ENCODE measurements at places on chromosomes 1 and 21.

- no peak for DNase-seq
Measured at GRCh38 chr21:41360072-41360821, 1.6 kb upstream of the MX2 start.

DNA sequence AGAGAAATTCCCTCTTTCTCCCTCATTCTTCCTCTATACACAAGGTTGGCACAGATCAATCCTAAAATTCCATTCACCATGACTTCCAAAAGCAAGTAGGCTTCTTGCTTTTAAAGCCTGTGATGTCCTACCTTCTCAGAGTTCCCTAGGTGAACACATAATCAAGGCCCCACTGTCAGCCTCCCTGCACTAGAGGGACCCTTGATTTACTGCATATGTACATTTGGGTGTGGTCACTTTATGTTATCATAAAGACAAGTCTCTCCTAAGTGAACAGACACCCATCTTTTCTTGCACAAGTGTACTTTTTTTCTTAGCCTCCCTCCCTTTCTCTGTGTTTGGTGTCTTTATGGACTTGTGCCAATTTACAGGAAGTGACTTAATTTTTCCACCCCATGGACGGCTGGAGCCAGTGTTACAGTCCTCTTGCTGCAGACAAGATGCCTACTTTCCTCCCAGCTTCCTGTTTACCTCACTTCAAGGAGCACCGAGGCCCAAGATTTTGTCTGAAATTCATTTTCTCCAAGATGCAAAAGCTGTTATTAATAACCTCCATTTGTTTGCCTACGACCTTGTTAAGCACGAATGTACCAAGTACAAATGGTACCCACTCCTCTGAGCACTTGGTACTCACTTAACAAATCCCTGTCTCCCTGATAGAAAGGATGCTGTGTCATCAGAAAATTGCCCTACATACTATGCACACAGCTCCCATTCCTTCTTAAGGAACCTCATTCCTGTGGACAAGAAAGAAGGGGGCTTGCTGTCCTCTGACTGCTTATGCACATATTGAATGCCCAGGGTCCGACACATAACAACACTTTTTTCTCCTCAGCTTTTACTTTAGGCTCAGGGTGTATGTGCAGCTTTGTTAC, 82.8 kb upstream of the SLC44A3 start:
- peak; percentile 67 for DNase-seq

- DNase-seq, result no peak
Measured at GRCh38 chr1:93603601-93604000, 78.0 kb downstream of the BCAR3 start.

- DNase-seq, result no peak
Measured at GRCh38 chr1:162712317-162713029, 78.0 kb upstream of the HSD17B7 start.

- no peak for DNase-seq
Measured at GRCh38 chr21:38294609-38295008, 37.8 kb downstream of the KCNJ15 start.

- DNase-seq, result no peak
Measured at GRCh38 chr21:39052718-39053117, 130.5 kb downstream of the PSMG1 start.

DNA sequence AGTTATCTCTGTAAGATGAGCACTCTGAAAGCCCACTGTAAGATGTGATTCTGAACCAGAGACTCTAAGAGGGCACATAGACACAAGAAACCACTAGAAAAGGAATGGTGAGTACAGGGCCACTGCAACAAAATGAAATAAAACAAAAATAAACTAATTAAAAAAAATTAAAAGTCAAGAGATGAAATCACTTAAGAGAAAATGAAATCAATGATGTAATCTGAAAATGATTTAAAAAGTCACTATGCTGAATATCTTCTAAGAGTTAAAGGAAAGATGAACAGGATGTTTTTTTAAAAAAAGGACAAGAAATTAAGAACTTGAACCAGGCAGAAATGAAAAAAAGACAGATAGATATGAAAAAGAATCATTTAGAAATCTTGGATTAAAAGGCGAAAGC, 110.6 kb upstream of the OLIG2 start:
- no peak for DNase-seq

DNA sequence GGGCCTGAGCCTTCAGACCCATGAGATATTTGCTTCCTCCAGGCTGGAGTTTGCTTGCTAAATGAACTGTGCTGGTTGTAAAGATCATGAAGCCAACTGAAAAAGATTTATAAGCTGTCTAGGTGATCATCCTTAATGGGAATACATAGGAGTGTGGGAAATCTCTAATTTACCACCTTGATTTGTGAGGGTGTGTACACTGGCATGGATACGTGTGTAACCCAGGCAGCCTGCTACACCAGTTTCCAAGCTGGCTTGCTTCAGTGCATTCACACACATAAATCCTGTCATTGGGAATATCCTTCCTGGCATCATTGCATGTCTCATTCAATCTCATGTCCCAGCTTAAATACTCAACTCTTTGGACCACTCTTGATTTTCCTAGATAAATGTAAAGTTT, 57.6 kb upstream of the GNG12 start:
- DNase-seq, result no peak

- no peak for DNase-seq
Measured at GRCh38 chr1:43518935-43519686, 11.6 kb upstream of the PTPRF start.

DNA sequence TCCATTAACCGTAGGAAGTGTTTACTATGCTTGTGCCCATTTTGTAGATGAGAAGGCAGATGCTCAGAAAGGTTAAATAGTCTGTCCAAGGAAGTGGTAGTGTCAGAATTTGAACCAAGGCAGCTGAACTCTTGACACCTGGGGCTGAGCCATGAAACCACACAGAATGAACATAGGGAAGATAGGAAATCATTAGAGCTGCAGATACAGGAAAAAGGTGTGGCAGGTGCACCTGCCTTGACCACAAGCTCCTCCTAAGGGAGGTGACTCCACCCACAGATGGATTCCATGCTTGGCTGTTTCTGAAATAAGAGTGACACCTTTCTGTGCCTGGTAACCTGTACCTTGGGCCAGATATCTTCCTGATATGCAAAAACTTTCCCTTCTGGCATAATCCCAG, 69.9 kb upstream of the IGSF21 start:
- DNase-seq, result no peak

DNA sequence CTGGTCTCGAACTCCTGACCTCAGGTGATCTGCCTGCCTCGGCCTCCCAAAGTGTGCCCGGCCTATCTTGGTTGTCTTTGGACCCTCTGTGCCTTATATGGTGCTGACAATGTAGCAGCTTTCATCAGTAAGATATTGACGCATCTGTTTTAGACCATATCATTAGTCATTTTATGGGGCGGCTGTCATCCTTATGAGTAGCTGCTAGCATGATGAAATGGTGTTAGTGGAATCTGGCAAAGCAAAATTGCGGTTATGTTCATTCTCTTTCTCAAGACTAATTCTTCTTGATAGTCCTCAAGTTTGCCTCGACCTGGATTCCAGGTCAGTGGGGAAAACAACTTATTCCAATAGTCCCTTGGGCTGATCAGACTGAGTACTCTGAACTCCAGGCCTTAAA, 199.9 kb downstream of the PRDM2 start:
- DNase-seq, result no peak

DNA sequence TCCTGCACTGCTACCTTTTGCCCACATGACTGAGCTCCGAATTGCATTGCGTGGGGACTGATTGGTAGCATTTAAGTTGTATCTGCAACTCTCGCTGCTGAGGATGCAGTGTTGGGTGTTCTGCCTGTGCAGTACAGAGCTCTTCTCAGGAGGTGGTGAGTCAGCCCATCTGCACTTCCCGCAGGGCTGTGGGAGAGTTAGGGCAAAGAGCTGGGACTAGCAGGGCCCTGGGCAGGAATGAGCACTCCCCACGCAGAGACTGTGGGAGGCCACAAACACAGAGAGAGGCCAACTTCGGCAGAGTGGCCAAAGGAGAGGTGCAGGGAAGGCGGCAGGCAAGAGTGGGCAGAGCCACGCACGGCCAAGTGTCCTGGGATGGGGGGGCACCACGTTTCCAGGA, 244.7 kb downstream of the SIPA1L2 start:
- no peak for DNase-seq

- DNase-seq, result no peak
Measured at GRCh38 chr1:160351629-160352028, 8.4 kb downstream of the NCSTN start.

DNA sequence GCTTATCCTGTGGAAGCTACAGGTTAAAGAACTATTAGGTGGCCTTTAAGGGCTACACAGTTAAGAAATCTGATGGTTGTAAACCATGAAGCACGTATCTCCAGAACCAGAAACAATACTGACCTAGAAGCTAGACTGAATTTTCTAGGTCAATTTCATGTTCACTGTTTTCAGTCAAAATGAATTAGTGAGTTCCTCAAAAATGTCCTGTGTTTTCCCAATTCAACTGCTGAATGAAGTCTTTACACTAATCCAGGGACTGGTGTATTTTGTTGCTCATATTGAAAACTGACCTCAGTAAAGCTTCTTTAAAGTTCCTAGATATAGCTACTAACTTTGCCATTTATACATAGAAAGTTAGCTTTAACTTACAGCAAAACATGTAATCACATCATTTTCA, 6.0 kb downstream of the HNRNPU start:
- no peak for DNase-seq

DNA sequence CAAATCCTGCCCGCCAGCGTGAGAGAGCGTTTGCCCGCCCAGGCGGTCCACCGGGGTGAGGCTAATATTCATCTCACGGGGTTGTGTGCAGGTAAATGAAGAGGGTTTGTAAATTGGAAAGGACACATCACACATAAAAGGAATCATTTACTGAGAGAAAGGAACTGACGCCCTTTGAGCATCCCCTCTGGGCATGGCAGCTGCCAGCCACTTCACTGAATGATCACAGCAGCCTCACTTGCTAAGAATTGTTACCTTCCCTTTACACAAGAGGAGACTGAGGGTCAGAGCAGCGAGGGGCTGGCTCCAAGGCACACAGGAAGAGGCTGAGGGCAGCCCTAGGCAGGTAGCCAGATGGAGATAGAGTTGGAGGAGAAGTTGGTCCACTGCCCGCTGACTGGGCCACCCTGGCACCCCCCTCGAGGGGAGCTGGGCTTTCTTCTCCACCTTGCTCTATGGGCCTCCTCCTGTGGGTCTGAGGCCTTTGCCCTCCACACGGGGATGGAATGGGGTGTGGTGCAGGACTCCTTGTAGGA, 96.0 kb downstream of the FOXD2 start:
- no peak for DNase-seq

- no peak for DNase-seq
Measured at GRCh38 chr1:79380078-79380477, 373.5 kb upstream of the ADGRL4 start.

DNA sequence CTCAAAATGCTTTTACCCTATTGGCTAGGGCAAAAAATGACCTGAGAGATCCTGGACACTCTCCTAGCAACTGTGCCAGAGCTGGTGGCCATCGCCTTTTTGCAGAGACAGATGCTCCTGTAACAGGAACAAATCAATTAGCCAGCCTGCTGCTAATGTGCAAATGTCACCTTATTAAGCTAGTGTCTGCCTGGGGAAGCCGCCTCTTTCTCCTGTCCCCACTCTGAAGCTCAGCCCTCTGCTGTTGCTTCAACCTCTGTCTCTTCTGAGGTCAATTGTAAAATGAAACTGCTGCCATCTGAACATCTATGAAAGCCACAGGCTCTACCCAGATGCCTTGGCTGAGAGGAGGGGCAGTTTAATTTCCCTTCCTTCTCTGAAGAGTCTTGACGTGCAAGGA, 85.5 kb upstream of the CACNA1E start:
- no peak for DNase-seq

DNA sequence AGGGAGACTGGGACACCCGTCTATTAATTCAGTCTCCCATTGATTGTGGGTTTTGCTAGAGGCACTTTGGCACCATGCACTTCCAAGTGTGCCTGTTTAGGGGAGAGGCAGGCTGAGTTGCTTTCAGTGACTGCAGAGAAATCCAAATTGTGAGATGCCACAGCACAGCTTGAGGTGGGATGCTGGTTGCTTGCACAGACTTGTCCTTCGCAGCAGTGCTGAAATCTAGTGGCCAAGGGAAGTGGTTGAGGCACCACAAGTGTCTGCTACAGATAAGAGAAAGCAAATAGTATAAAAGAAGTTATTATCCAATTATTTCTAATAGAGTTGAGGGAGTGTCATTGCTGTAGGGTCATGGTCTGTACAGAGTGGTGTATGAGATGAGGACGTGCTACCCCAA, 40.0 kb upstream of the APP start:
- no peak for DNase-seq

GRCh38 chr1:202133001-202133400, 10.3 kb downstream of the GPR37L1 start:
- DNase-seq, result peak; percentile 60

DNA sequence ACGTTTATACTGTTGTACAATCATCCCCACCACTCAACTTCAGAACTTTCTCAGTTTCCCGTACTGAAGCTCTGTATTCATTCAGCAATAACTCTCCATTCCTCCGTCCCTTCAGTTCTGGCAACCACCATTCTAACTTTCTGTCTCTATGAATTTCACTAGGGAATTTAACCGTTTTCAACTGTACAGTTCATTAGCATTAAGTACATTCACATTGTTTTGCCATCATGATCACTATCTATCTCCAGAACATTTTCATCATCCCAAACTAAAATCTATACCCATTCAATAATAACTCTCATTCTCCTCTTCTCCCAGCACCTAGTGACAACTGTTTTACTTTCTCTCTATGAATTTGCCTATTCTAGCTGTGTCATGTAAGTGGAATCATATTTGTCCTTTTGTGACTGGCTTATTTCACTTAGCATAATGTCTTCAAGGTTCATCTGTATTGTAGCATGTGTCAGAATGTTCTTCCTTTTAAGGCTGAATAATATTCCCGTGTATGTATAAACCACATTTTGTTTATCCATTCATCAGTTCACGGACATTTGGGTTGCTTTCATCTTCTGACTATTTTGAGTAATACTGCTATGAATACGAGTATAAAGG, 75.0 kb downstream of the CEP350 start:
- no peak for DNase-seq

GRCh38 chr1:162983671-162984425, 85.3 kb upstream of the RGS4 start:
- DNase-seq, result no peak

DNA sequence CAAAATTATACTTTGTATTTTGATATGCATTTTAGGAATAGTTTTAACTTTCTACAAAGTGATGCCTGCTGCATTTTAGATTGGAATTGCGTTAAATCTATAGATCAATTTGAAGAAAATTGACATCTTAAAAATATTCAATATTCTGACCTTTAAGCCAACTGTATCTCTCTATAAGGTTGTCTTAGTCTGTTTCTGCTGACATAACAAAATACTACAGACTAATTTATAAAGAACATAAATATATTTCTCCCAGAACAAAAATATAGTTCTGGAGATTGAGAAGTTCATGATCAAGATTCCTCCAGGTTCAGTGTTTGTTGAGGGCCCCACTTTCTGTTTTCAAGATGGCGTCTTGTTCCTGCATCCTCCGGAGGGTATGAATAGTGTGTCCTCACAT, 73.6 kb upstream of the NEGR1 start:
- no peak for DNase-seq
